Calu3 (cell line): ENCODE measurements at places on chromosomes 1 and 21.

- no peak for DNase-seq
Measured at GRCh38 chr1:89903550-89903949, 82.7 kb downstream of the LRRC8D start.

- no peak for DNase-seq
Measured at GRCh38 chr1:156510709-156511108, 10.1 kb upstream of the MEF2D start.

DNA sequence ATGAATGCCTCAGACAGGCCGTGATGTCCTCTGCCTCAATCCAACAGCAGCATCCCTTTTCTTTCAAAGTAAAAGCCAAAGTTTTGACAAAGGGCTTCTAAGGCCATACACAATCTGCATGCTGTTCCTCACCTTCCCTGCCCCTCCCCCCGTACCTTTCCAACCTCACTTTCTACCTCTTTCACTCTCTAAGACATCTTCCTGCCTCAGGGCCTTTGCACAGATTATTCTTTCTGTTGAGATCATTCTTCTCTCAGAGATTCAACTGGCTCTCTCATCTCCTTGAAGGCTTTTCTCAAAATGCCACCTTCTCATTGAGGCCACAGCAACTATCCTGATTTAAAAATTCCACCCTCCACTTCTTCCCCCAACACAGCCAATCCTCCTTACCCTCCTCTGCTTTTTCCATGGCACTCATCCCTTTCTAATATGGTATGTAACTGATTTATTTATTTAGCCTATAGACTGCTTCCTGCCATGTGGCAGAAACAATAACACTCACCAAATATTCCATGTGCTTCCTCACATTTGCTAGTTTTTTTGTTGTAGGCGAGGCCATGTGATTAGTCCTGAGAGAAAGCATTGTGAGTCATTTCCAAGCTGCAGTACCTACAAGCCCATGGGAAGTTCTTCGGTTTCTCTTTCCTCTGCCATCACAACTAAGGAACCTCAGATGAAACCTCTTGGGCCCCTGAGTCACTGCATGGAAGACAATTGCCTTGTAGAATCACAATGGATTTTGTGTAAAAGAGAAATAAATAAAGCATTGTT, 58.7 kb upstream of the GADD45A start:
- DNase-seq, result peak; percentile 11

GRCh38 chr1:164678136-164678700, 119.2 kb downstream of the PBX1 start:
- DNase-seq, result no peak

- DNase-seq, result no peak
Measured at GRCh38 chr1:19597496-19598309, 46.4 kb upstream of the NBL1 start.

DNA sequence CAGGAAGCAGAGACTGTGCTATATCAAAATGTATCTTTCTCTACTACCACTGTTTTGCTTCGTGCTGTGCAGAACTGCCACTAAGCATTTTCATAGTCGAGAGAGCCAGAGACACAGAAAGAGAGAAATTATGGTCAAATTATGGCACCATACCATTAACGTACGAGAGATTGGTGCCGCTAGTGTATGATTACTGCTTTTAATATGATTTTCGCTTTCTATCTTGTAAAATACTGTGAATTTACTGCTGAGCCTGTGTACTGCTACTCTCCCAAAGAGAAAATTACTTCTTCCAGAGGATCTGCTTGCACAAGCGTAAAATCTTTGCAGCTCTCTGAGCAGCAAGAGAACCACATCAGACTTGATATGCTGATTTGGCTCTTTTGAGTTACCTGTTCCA, 71.1 kb upstream of the ZNF281 start:
- no peak for DNase-seq

- no peak for DNase-seq
Measured at GRCh38 chr1:1178794-1179331, 5.2 kb downstream of the TTLL10 start.

DNA sequence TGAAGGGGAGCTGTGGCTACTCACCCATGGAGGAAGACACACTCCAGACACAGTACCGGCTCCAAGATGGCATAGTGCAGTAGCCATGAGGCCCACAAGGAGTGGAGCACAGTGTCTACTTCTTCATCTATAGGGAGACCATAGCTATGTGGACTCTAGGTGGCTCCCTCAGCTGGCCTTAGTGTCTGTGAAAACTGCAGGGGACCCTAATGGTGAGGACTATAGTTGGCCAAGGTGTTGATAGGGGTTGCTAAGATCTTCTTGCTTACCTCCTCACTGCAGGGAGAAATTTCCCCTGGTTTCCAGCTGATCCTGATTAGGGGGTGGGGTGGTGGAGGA, 58.9 kb downstream of the DIPK1A start:
- DNase-seq, result no peak

- DNase-seq, result no peak
Measured at GRCh38 chr1:102896286-102896685, 212.0 kb downstream of the COL11A1 start.
